Breast epithelium (tissue), 4 donors: ENCODE measurements at places on chromosomes 3 and 15. TPM values are rescaled to one million over a fixed set of nuclear protein-coding genes. Genes with fewer than 3 reads are reported as not detected.

DNA sequence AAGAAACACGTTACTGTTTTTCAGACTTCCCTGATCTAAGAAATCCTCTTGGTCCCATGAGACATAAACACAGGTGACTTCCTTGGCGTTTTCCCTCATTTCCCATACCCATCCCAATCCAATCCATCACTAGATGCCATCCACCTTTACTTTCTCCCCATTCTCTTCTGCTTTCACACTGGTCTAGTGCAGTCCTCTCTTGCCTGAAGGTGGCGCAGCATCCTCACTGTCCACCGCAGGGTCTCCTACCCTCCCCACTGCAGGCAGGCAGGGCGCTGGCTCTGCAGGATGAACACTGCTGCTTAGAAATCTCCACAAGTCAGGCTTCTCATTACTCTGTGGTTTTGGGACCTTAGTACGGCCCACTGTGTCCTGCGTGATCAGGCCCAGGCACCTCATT lies 58.2 kb downstream of the RAB7A start:
- DNase-seq = no peak
- H3K27ac ChIP-seq = no peak overlapping the region
- H3K27me3 ChIP-seq = no peaks in the 10 kb centered on the region
- no peaks in the 10 kb centered on the region for H3K36me3 ChIP-seq

- H3K4me1 ChIP-seq = no peaks in the 10 kb centered on the region
- H3K27me3 ChIP-seq = no peaks in the 10 kb centered on the region
- peak overlapping the region; percentile 55 for H3K27ac ChIP-seq
- no peak overlapping the region for H3K4me3 ChIP-seq
Observed at GRCh38 chr15:64755427-64755940, 19.9 kb downstream of the RBPMS2 start.

GRCh38 chr15:86399041-86399954 lies 319.6 kb downstream of the AGBL1 start:
- no peaks in the 10 kb centered on the region for H3K36me3 ChIP-seq
- H3K4me1 ChIP-seq = no peaks in the 10 kb centered on the region
- no peak overlapping the region for H3K27ac ChIP-seq
- H3K27me3 ChIP-seq = no peaks in the 10 kb centered on the region
- DNase-seq = no peak

ST8SIA2 gene
- 0.66 TPM for total RNA-seq

DNA sequence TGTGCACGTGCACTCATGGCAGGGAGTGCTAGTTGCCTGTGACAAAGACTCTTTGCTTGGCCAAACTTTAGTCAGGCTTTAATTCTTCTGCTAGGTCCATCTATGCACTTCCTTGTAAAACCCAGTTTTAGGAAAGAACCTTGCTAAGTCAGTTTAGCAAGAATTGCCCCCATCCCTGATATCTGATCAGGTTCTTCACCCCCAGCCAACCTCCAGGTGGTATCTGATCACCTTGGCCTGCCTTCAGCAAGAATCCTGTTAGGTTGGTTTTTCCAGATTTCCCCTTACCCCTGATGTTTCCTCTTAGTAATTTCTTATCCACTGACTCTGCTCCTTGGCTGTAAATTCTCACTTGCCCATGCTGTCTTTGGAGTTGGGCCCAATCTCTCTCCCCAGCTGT lies 8.4 kb downstream of the HSPBAP1 start:
- no peak for DNase-seq
- no peak overlapping the region for H3K27ac ChIP-seq
- H3K4me1 ChIP-seq = no peaks in the 10 kb centered on the region
- H3K27me3 ChIP-seq = no peaks in the 10 kb centered on the region
- no peak overlapping the region for H3K4me3 ChIP-seq
- H3K36me3 ChIP-seq = no peaks in the 10 kb centered on the region
